ENCODE measurements at places on chromosomes 3 and 15. TPM values are rescaled to one million over a fixed set of nuclear protein-coding genes. Genes with fewer than 3 reads are reported as not detected.

DNA sequence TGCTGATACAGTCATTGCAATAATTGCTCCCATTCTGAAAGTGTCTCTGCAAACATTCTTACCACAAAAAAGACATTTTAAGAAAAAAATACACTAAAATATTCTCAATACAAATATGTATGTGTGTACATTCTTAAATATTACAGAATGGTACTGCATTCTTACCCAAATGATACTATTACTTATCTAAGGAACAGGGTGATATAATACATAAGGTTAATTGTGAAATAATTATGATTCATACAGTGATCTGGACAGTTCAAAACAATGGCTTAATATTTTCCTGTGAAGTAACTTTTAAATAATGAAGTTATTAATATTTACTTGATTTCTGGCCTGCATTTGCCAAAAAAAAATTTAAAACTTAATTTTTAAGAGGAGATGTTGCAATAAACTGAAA, 694.6 kb downstream of the TUSC7 start:
- no peak for DNase-seq

GRCh38 chr3:38843898-38844297, 27.9 kb upstream of the SCN10A start:
- no peak for DNase-seq

- DNase-seq: no peak
These were observed 159.7 kb upstream of the ARHGEF26 start for GRCh38 chr3:153961494-153961893.

- DNase-seq: no peak
These were observed 65.2 kb upstream of the CHL1 start for GRCh38 chr3:131151-131888.

- DNase-seq: no peak
These were observed 34.0 kb upstream of the ACTL6A start for GRCh38 chr3:179528772-179529171.

DNA sequence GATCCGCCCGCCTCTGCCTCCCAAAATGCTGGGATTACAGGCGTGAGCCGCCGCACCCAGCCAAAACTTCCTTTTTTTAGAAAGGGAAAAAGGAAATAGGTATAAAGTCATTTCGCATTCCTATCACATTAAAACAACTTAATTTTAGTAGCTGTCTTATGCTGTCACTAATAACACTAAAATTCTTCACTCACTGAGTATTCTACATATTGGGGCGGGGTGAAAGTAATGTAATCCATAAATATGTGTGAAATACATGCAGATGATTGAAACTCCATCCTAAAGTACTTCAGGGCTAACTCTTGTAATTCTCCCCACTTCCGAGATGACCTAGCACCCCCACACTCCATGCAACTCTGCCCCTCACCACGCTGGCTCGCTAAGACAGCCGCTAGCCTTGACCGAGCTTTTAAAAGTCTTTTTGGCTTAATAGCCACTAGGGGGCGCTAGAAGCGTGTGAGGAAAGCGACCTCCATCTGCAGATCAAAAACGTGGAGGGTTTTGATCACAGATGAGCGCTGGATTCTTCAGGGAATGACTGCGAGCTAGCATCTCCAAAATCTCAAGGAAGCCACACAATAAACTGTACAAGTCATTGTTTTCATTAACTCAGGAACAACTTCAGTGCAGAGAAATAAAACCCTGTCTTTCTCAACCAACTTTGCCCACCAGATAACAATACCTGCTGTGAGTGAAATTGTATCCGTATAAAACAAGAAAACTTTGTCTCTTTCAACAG, 129.3 kb upstream of the IGF1R start:
- no peak for DNase-seq

DNA sequence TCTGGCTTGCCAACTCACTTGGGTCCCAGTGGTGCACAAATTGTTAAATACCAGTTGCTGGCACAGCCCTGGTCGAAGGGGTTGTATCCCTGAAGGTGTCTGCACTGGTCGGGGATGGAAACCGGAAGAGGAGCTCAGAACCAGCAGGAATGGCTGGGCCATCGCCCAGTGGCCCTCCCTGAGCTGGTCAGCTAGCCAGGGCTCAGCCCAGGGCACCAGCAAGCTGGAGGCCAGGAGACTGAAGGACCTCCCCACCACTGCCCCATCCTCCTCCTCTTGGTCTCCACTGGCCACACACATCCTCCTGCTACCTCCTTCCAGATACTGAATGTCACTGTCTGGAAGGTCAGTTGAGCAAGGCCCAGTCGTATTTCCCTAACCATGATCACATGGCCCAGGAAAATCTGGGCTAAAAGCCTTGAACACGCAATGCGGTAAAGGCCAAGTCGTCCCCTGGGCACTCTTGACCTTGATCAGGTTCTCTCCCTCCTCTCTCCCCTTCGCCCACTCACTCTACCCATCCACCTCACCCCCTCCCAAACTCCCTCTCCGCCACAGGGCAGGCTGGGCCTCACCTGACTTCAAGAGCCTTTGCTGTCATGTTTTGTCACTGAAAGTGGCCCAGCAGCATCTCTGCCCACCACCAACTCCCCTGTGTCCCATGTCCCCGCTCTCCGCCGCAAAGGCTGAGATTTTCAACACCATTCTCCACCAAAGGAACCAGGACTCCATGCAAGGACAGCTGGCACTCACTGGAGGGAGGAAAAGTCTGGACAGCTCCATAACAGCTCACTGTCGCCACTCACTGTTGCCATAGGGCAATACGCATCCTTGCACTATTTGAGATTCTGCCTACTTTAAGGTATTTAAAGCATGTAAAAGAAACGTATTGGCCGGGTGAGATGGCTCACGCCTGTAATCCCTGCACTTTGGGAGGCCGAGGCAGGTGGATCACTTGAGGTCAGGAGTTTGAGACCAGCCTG, 12.1 kb downstream of the ZDHHC19 start:
- DNase-seq: no peak

DNA sequence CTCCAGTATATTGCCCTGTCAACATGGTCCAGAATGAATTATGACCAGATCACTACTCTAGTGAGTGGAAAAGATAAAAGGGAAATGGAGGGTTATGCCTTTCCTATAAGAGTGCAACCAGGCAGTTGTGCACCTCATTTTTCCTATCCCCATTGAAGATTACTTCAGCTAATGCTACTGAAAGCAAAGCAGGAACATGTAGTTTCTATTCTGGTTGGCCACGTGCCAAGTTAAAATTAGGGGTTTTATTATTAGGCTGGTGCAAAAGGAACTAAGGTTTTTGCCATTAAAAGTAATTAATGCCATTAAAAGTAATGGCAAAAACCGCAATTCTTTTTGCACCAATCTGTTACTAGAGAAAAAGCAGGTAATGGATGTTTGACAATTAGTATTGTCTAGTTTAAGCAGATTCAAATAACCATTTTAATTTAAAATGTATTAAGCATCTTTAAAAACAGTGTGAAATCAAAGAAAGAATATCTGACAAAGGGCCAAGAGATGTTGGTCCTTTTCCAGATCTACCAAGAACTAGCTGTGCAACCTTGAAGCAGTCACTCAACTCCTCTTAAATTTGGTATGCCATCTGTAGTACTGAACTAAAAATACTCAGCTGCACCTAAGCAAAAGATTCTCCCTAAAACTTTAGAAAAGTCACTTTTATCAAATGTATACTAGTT, 567.5 kb upstream of the CCDC54 start:
- DNase-seq: no peak

GRCh38 chr3:30604558-30604957, 1.8 kb upstream of the TGFBR2 start:
- DNase-seq: no peak

DNA sequence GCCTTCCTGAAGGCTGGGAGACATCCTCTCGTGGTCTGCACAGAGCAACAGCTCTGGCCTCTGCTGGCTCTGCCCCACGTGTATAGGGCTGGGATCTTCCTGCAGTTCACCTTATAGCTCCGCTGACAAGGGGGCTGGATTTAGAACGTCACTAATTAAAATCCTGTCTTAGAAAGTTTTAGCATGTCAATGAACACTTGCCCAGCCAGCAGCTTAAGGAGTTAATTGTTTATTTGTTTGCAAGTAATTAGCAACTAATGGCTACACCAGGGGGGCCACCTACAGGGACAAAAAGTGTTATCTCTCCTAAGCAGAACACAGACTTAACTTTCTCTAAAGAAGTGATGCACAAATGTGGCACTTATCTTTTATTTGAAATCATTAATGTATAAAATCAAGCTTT, at the start of gene HESX1:
Gene HESX1 (minus strand): TSS at position 84 of the 403 bp plus-strand sequence. CDS start 60 bp downstream, at position 24.
- DNase-seq: no peak

GOLGA8J gene
- not detected for total RNA-seq

LCTL gene
- not detected for total RNA-seq

HYAL2 gene
- 303 TPM for total RNA-seq

SOX2 gene
- total RNA-seq: 0.20 TPM

CLRN1 gene
- total RNA-seq: not detected

GOLGA8G gene
- not detected for total RNA-seq

VPS39 gene
- 83.3 TPM for total RNA-seq
